ENCODE measurements at places on chromosomes 5 and 9.

- DNase-seq = no peak
Measured at GRCh38 chr5:107361945-107362344, 308.8 kb downstream of the EFNA5 start.

GRCh38 chr5:159324102-159324755, 6.1 kb downstream of the IL12B start:
- DNase-seq = no peak

- no peak for DNase-seq
Measured at GRCh38 chr5:165757791-165758190, 2252.4 kb downstream of the MAT2B start.

GRCh38 chr9:121863955-121864354, 212.5 kb downstream of the DAB2IP start:
- no peak for DNase-seq

- DNase-seq = no peak
Measured at GRCh38 chr5:128629157-128629556, 91.1 kb upstream of the FBN2 start.

DNA sequence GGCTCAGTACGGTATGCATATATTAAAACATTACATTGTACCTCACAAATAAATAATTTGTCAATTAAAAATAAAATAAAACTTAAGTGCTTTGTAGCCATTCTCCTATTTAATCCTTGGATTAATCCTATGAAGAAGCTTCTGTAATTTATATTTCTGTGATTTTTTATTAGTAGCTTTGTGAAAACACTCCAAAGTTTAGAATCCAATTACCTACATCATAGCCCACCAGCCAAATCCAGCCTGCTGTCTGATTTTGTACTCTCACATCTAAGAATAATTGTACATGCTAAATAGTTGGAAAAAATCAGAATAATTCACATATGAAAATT, 10.4 kb downstream of the MED7 start:
- DNase-seq = no peak

DNA sequence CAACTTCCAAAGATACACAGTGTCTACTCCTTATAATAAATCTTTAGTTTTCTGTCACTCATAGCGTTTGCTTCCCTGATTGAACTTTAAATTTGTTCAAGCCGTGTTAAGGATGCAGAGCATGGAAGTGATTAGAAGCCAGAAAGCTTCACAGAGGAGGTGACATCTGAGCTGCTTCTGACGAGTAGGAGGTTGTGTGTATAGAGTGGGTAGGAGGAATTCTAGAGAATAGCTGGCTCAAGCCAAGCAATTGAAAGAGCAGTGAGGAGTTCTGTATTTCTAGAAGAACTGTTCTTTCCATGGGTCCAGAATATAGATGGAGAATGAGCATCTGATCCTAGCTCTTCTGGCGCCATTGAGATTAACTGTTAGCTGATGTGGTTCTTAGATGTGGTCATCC, 6.0 kb downstream of the NUDT2 start:
- no peak for DNase-seq

GRCh38 chr5:151741678-151742423, 16.6 kb downstream of the ATOX1 start:
- DNase-seq = no peak

DNA sequence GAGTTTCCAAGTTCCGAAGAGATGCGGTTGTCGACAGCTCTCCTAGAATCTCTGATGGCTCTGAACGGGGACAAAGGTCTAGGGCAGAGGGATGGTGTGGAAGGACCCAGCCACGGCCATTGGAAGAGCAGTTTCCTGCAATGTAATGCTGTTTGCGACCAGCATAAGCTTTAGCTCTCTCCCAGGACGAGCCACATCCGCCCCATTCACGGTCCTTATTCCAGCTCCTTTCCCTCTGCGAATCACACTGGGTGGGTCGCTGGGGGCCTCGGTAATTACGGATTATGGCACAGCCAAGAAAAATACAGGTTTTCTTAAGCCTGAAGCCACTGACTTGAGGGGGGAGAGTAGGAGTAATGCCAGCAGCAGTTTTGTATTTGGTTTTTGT, 22.7 kb downstream of the ANXA2R start:
- DNase-seq = no peak

DNA sequence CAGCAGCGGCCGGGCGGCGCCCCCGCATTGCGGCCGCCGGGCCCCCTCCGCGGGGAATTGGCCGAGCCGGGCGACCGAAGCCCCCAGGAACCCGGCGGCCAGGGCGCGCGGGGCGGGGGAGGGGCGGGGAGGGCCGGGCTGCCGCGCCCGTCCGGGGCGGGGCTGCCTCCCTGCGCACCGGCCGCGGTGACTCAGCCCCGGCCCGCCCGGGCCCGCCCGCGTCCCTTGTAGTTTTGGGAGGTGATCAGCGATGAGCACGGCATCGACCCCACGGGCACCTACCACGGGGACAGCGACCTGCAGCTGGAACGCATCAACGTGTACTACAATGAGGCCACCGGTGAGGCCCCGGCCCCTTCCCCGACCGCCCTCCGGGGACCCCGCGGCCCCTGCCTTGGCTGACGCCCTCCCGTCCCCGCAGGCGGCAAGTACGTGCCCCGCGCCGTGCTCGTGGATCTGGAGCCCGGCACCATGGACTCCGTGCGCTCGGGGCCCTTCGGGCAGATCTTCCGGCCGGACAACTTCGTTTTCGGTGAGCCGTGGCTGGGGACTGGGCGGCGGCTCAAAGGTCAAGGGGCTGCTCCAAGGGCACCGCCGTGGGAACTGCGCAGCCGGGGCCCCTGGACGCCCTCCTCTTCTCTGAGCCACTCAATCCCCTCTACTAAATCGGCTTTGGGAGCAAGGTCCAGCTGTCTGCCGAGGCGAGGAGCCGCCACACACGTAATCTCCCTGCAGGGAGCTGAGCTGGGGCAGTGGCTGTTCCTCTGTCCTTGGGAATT, 592 bp downstream of the TUBB4B start:
- DNase-seq = no peak

DNA sequence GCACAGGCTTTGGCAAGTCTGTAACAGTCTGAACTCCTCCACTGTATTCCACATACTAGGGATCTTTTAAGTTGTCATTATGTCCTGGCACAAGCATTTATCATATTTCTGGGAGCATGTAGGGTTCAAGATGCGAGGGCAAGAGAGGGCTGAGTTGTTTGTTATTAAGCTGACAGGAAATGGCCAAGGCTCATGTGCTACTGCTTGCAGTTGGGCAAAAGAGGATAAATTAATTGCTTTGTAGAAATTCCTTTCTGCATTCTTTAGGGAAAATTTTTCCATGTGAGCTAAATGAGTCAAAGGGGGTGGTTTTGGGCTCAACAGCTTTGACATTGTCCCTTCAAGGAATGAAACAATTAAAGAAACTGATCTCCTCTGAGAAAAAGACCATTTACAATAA, 35.4 kb downstream of the DOCK8 start:
- DNase-seq = no peak

DNA sequence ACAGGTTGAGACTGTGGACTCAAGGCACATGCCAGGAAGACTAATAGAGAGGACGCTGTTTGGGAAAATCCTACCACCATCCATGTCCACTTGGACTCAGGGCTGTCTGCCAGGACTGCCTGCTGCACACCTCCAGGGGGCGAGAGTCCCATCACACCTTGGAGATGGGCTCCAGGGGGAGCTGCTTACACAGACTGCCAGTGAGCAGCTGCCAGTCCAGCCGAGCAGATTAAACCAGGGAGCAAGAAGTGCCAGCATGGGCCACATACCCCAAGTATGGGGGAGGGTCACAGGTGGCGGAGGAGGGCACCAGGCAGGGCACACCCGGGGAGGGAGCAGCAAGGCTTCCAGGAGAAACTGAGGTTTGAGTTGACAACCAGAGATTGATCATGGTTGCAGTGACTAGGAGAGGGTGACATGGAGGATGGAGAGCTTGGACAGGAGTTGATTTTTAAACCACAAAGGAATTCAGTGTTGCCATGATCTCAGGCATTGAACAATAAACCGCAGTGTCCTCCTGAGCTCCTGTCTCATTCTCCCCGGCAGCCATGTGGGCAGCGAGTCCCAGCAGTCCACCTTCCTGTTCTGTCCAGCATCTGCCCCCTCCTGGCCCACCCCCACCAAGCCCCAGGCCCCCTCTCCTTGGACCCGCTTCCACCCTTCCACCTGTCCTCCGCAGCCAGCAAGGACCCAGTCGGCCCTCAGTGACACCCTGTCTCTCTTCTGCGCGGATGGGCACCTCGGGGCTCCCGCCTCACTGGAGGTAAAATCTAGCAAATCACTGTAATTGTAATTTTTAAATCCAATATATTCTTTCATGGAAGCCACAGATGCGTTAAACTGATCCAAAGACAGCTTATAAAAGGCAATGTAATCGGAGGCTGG, 3.1 kb upstream of the VAV2 start:
- no peak for DNase-seq

- no peak for DNase-seq
Measured at GRCh38 chr5:80219391-80219790, 36.5 kb downstream of the SERINC5 start.

- no peak for DNase-seq
Measured at GRCh38 chr9:73065439-73065838, 86.2 kb upstream of the ANXA1 start.

Measured in cortex of kidney (tissue), 1 donor.